ENCODE measurements at places on chromosomes 12 and 14.

GRCh38 chr14:56118611-56119181 lies 485 bp downstream of the PELI2 start:
- DNase-seq: peak; percentile 7

- DNase-seq: no peak
Observed at GRCh38 chr12:82407481-82407880, 49.2 kb downstream of the METTL25 start.

DNA sequence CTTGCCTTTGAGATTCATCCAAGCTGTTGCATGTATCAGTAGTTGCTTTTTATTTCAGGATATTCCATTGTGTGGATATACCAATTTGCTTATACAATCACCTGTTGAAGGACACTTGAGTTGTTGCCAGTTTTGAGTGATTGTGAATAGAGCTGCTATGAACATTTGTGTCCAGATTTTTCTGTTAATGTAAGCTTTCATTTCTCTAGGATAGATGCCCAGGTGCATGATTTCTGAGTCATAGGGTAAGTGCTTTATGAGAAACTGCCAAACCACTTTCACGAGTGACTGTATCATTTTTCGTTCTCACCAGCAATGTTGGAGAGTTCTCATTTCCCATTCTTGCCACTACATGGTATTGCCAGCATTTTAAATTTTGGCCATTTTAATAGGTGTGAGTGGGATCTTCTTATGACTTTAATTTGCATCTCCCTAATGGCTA lies 434.6 kb upstream of the RGS6 start:
- DNase-seq: no peak

DNA sequence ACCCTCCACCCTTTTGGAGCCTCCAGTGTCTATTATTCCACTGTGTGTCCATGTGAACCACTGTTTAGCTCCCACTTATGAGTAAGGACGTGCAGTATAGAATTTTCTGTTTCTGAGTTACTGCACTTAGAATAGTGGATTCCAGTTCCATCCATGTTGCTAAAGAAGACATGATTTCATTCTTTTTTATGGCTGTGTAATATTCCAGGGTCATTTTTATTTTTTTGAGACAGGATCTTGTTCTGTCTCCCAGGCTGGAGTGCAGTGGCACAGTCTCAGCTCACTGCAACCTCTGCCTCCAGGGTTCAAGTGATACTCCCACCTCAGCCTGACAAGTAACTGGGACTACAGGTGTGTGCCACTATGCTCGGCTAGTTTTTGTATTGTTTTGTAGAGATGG lies 31.6 kb downstream of the EML1 start:
- no peak for DNase-seq

- DNase-seq: no peak
Observed at GRCh38 chr12:71731439-71732356, 23.0 kb upstream of the RAB21 start.

- DNase-seq: no peak
Observed at GRCh38 chr12:83018088-83018487, 331.4 kb downstream of the TMTC2 start.

- DNase-seq: no peak
Observed at GRCh38 chr12:70032076-70032475, 207.0 kb downstream of the MYRFL start.

DNA sequence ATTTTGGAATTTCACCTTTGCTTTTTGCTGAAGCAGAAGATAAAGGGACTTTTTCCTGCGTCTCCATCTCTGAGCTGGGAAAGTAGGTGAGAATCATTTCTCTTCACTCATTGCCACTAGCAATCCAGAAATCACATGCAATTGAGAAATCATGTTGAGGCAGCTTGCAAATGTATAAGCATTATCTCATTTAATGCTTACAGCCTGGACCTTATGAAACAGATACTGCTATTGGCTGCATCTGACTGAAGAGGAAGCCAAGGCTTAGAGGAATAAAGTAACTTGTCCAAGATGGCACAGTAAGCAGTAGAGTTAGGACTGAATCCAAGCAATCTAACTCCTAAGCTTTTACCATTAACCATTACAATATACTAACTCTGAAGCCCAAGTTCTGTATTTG lies 122.4 kb downstream of the FIGNL2 start:
- DNase-seq: no peak

DNA sequence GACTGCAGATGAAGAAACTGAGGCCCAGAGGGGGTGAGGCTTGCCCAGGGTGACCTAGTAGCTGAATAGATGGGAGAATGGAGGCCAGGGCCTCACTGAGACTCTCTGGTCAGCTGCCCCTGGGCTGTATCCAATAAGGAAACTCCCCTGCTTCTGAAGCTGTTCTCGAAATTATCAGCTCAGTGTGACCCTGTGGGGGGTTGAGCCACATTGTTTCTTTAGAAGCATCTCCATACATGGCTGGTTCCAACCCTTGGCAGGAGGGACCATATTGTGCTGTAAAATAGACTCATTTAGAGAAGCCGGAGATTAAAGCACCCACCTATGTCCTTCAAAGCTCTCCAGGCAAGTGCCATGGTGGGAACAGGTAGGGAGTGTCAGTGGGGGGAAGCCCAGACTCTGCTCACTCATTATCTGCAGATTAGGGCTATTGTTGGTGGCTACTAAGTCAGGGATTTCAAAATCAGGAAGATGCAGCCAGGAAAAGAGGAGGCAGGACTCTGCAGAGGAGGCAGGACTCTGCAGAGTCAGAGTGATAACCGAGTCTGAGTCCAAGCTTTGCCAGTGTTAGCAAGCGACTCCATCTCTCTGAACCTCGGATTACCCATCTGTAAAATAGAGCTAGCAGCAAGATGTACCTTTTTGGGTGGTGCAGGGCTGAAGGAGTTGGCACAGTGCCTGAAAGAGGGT lies 3.5 kb downstream of the SERPINA5 start:
- DNase-seq: no peak

GRCh38 chr14:20494935-20495766 lies 10.2 kb upstream of the RNASE10 start:
- no peak for DNase-seq

DNA sequence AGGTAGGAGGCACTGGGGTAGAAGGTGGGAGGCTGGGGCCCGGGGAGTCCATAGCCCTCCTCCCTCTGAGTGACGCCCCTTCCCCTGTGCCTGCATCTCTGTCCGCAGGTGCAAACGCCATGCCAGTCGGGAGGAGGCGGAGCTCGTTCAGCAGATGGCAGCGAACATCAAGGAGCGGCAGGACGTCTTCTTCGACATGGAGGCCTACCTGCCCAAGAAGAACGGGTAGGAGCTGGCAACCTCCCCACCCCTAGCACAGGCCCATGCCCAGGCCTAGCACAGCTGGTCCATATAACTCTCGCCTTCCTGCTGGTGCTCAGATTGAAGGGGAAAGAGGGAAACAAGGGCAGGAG lies 35.6 kb downstream of the TMEM120B start:
- DNase-seq: no peak

GRCh38 chr14:77603654-77604255 lies 12.7 kb downstream of the SPTLC2 start:
- no peak for DNase-seq

DNA sequence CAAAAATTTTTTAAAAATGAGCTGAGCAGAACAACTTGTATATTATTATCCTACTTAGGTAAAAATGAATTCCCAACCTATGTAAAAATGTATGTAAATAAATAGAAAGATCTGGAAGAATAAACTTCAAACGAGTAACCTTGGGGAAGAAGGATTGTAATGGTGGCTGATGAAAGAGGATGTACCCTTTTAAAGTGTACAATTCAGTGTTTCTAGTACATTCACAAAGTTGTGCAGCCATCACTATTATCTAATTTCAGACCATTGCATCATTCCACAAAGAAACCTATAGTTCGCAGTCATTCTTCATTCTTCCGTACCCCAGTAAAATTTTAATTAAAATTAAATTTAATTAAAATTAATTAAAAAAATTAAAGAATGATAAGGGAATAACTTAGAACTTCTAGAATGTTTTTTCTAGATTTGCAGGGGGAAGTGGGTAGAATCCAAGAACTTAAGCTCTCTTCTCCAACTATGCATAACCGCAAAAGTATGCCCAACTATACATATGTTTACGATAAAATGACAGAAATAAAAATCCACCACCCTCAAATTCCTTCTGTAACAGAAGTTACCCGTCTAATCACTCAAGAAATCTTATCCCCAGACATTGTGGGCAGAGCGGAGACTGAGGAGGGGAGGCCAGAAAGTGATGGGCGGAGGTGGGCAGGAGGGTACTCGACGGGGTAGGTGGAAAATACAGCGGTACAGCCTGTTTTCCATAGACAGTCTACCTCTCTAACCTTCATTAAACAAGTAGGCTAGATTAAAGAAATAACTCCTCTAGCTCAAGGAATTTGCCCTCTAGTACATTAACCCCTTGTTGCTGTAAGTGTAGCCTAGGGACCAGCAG lies 921 bp downstream of the DEPDC4 start:
- no peak for DNase-seq

DNA sequence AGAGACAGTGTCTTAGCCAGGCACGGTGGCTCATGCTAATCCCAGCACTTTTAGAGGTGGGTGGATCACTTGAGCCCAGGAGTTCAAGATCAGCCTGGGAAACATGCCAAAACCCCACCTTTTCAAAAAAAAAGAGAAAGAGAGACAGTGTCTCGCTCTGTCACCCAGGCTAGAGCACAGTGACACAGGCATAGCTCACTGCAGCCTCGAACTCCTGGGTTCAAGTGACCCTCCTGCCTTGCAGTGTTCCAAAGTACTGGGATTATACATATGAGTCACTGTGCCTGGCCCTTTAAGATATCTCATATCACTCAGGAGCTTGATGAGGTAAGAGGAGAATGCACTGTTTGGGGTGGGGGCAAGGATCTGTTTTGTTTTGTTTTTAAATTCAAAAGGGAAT lies 48.1 kb upstream of the LTBP2 start:
- DNase-seq: no peak

DNA sequence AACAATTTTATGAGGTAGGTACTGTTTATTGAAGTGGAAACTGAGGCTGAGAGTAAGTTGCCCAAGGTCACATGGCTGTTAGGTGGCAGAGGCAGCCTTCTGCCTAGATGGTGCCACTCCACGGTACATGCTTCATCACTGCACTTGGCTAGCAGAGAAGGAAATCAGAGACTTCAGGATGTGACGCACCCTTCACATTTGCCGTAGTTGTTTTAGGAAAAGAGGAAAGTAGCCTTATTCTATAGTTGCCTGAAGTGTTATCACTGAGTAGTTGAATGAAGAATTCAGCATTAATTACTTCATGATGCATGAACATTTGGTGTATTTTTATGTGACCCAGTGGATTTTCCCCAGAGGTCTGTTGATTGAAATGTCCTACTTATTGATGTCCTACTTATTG lies 55.7 kb downstream of the ERC1 start:
- no peak for DNase-seq

- no peak for DNase-seq
Observed at GRCh38 chr12:112961536-112961935, 16.8 kb upstream of the OAS2 start.

DNA sequence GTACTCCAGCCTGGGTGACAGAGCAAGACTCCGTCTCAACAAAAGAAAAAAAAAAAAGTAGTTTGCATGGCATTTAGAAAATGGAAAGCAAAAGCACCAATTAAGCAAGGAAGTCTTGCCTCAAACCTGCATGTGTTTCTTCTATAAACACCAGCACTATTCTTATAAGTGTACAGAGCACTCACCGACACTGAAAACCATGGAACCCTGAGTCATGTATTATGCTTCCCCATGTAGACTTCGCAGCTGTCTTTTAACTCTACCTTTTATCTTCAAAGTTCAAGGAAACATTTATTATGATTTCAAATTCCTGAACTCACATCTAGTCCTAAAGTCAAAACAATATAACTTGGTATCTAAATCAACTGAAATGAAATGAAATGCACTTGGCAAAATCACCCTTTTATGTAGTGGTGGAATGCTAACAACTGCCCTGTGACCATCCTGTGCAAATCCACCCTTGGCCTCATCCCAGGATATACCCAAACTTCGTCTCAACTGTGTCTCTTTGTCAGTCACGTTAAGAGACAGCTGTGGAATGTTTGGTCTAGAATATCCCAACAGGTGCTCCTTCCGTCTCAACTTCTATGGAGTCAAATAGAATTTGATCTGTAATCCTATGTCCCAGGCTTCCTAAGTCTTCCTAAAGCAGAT lies 4.8 kb downstream of the BCAT1 start:
- DNase-seq: no peak

GRCh38 chr12:96979532-96979931 lies 72.5 kb downstream of the NEDD1 start:
- DNase-seq: no peak

GRCh38 chr12:31119192-31119802 lies 45.6 kb downstream of the DDX11 start:
- no peak for DNase-seq

GRCh38 chr14:57205938-57206337 lies 62.8 kb downstream of the EXOC5 start:
- no peak for DNase-seq

- no peak for DNase-seq
Observed at GRCh38 chr14:54117396-54117795, 160.8 kb upstream of the BMP4 start.

- DNase-seq: no peak
Observed at GRCh38 chr12:69648476-69648875, 37.8 kb upstream of the LRRC10 start.

- DNase-seq: no peak
Observed at GRCh38 chr14:53979747-53980642, 23.4 kb upstream of the BMP4 start.

DNA sequence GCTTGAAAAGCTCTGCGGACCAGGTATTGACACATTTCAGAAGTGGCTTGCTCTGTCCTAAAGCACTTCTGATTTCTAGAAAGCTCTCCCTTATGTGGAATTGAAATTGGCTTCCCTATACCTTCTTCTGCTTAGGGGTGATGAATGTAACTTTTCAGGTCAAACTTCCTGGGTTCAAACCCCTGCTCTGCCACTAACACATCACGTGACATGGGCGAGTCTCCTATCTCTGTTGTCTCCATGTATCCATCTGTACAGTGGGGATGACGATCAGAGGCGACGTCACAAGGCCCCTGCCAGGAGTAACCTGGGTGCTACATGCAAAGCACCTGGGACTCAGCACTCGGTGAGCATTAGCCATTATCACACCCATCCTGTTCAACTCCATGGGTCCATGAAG lies 73.7 kb upstream of the PIWIL1 start:
- DNase-seq: no peak

DNA sequence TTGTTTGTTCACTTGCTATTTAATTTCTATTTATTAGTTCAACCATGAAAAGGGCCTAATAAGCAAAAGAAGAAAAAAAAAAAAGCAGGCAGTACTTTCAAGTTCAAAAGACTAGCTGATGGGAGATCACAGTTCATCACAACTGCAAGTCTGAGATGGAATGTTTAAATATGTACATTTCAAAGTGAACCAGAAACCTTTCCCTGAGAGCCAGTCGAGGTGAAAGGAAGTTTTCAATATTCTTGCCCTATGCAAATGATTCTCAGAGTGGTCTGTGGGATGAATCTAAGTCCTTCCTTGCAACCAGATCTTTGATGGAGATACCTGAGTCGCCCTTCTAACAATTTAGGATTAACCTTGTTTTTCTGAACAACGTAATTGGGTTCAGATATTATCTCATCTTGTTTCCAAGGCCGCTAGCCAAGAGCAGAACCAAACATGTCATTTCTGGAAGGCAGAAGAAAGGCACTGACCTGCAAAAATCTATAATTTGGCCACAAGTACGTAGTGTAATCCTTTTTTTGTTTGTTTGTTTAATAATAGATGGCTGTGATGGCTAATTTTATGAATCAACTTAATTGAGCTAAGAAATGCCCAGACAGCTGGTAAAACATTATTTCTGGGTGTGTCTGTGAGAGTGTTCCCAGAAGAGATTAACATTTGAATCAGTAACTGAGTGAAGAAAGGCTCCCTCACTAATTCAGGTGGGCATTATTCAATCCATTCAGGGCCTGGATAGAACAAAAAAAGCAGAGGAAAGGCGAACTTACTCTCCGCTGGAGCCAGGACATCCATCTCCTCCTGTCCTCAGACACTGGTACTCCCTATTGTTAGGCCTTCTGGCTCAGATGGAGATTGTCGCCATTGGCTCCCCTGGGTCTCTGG lies 171.1 kb upstream of the TMPO start:
- no peak for DNase-seq
